ENCODE measurements at places on chromosomes 6 and 20.
A peak's percentile ranks its signal among the peaks of the same experiment; 100 is the strongest.

GRCh38 chr6:3336066-3336786, 77.5 kb downstream of the PSMG4 start:
- no peak for DNase-seq

GRCh38 chr6:110562316-110562915, 86.0 kb upstream of the SLC22A16 start:
- DNase-seq, result no peak

DNA sequence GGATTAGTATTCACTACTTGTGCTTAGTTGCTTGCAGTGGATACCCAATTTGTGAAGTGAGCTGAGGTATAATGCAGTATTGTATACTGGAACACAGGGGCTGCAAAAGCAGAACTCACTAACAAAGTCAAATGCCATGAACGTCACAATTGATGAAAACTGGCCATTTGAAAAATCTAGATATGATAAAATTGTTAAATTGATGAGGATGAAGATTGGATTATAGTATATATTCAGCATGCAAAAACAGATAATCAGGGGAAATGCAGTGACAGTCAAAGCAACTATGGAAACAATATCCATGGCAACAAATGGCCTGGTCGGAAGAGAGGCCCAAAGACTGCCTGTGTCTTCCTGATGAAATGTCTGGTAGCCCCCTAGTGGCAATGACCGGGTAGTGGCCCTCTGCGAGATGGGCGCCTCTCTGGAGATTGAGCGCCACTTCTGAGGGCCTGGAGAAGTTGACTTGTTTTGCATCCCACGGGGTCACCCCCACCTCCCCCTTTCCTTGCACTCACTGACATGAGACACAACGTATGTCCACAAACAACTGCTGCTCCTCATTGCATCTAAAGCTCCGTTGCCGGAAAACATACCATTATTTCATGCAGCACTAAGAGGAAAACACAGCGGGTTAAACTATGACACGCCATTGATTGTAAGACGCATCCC, 43.6 kb downstream of the C6orf15 start:
- peak; percentile 67 for DNase-seq

DNA sequence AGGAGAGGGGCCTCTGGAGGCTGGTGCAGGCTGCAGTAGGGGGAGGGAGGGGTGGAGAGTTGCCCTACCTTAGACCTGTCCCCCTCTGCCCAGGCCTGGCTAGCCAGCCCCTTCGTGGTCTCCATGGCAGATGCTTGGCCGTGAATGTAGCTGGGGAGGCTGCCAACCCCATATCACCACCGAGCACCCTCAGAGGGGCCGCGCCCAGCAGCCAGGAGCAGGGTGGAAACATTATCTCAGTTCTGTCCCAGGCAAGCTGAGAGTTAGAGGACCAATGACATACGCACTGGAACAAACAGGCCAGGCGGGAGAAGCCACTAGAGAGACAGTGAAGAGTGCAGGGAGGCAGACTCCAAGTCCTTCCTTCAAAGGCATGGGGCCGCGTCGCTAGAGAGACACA, 66.5 kb downstream of the LRFN2 start:
- no peak for DNase-seq

Data from stimulated activated naive CD4-positive, alpha-beta T cell treated with Interleukin-2 at 50 U/mL for 16 hours (primary cell).